Cortex of kidney (tissue), 1 donor: ENCODE measurements at places on chromosomes 7 and 10.

- no peak for DNase-seq
Observed at GRCh38 chr10:62079885-62080559, 178.5 kb downstream of the ARID5B start.

- no peak for DNase-seq
Observed at GRCh38 chr10:12592967-12593366, 243.6 kb downstream of the CAMK1D start.

DNA sequence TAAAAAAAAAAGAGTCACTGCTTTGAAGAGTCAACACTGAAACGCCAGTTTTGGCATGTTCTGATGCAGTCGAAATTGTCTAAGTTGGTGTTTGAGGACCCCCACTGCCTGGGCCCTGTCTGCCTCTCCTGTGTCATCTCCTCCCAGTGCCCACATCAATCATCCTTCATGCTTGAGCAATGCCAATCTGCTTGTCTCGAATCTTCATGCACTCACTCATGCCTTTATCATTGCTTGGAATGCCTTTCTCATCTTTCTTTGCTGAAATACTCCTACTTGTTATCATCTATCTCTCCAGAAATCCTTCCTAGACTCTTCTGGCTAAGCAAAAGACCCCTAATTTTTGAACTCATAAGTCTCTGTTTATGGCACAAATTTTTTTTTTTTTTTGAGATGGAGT lies 42.1 kb upstream of the PLPP4 start:
- DNase-seq = no peak

DNA sequence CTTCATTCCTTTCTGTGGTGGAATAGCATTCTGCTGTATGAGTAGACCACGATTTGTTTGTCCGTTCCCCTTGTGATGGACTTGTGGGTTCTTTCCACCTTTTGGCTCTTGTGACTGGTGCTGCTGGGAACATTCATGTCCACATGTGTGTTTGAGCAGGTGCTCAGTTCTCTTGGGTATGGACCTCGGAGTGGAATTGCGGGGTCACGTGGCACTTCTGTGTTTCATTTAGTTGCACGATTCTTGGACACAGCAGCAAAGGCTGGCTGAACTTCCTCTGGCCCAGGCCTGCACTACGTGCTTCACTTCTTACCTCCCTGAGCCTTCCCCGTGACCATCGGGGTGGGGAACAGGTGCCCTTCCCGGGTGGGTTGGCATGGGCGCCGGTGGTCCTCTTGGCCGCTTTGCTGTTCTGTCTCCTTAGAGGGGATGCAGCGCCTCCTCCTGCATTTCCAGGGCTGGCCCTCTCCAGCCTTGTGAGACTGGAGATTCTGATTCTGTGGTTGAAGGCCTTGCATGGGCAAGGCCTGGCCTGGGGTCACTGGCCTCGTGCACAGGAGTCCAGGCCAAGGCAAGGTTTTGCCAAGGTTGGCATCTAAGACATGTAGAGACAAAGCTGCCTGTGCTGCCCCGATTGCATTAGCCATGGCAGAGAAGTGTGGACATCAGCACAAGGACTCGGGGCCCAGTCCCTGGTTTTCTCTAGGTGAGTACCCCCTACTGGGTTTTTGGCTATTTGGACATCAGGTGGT lies 25.1 kb downstream of the DOCK1 start:
- no peak for DNase-seq

DNA sequence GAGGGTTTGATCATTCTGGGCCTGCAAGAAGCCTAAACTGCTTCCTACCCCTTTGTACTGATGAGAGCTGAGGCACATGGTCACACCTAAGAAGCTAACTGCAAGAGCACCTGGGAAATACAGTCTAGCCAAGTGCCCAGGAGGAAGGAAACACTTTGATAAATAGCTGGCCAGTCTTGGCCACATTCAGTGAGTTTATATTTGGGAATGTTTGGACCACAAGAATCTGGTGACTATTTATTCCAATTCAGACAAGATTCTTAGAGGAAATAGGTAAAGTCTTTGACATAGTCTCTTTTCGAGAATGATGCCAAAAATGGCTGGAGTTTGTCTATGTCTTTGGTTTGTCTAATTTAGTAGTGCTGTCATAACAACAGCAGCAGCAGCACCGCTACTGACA lies 213.6 kb downstream of the KIF20B start:
- no peak for DNase-seq

GRCh38 chr7:75771224-75771623 lies 787 bp downstream of the CCL26 start:
- no peak for DNase-seq

GRCh38 chr7:31284106-31284505 lies 56.4 kb downstream of the NEUROD6 start:
- no peak for DNase-seq

DNA sequence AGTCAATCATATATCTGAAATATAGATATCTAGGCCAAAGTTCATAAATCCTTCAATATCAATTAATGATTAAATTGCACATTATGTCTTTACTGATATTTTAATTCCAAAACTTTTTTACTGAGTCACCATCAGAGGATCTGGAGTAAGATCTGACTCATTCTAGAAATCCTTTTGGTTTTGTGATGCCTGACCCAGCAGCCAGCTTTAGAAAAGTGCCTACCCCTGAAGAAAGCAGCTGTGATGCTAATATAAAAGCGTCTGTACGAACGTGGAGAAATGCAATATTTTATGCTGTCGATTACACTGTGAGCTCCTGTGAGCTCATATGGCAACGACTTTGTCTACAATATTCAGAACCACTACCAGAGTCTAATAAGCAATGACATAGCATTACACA lies 142.5 kb upstream of the LRRTM3 start:
- no peak for DNase-seq

DNA sequence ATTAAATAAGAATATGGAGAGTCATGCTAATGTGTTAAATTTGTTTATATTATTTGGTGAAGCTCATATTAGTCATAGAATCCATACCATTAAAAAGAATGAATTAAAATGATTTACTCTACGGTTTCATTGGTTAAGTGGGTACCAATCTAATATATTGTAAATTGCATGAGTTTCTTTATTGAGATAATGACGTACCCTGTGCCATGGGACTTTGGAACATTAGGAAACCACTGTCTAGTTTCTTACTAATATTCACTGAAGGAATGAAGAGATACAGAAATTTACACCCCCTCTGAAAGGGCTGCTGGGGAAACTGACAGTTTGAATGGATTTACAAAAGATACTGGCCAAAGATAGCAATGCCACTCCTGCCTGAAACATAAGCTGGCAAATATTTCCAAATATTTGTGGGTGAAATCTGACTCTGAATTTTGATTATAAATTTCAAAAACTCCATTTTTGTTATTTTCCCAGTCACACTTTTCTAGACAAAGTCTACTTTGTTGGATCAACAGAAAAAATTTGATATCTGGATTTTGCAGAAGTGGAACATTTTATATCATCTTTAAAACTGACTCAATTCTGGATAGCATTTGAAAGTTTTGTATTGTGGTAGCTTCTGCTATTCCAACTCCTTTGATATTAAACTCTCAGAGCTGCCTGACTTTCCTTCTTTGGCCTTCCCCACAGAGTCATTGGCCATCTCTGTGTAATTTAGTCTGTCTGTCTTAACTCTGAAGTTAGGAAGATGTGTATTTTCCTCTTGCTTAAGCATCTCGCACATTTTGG lies 22.3 kb downstream of the MDFIC start:
- DNase-seq = no peak

DNA sequence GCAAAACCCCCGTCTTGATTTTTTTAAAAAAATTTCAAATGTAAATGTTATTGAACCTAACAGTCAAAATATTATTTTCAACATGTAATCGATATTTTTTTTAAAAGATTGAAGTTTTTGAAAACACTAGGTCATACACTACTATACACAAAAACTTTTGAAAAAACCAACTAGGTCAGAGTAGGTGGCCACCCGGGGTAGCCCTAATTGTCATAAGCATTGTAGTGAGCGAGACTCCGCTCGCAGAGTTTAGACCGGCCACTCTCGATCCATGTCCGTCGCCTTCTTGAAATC lies 417 bp downstream of the RFC2 start:
- no peak for DNase-seq

DNA sequence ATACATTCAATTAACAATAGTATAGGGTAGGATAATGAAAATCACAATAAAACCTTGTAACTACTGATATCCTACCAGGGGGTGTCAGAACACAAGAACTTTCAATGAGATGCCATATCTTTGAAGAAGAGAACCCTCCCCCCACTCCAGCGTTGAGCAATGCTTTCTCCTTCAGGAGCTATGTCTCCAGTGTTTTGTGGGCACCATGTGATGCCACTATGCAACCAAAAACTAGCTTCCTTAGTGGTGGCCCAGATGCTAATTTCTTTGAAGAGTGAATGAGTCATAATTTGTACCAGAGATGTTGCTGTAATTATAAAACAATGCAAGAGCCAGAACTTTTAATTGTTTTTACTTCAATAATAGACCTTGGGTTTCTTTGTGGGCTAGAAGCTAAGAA lies 76.0 kb upstream of the ADO start:
- no peak for DNase-seq

- DNase-seq = no peak
Observed at GRCh38 chr10:73174148-73174925, 6.4 kb downstream of the FAM149B1 start.

DNA sequence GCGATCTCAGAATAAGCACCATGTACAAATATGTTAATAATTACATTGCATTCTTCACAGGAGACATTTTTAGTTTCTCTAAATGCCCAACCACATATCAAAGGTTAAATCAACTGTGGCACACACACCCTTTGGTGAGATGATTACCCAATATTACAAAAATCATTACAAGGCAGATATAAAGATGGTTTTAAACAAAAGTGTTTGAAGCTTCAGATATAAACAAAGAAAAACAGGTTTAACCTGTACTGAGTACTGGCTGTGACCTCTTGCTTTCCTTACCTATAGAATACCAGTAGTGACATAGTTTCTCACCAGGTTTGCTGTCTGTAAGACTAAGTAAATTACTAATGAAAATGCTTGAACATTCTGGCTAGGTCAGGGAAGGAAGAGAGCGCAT lies 360.0 kb upstream of the IGFBP3 start:
- DNase-seq = no peak

DNA sequence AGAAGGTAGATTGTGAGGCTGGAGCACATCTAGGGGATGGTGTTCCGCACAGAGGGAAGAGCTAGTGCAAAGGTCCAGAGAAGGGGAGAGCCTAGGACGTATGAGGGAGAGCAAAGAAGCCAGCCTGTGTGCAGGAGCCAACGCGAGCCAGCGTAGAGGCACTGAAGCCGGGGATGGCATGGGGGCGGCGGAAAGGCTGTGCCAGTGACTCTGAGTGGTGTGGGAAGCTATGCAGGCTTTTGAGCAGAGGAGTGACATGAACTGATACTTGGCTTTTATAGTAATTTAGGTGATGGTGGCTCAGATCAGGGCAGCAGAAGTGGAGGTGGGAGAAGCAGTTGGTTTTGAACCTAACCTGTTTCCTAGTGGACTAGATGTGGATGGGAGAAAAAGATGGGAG lies 65.8 kb downstream of the ATXN7L1 start:
- DNase-seq = no peak

DNA sequence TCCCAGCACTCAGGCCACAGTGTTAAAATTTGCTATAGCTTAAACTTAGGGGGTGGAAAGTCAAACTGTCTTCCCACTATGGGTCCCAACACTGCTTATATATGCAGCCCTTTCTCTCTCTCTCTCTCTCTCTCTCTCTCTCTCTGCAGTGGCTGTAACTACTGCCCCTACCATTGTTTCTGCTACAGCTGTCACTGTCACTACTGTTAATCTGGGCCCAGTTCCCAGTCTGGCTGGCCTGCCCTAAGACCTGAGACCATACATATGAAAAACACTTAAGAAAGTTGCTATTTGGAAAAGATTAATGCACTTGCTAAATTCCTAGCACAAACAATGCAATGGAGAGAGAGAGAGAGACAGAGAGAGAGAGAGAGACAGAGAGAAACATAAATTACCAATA lies 78.6 kb downstream of the THSD7A start:
- DNase-seq = no peak

- no peak for DNase-seq
Observed at GRCh38 chr10:42475168-42476098, 162.9 kb downstream of the ZNF33B start.

- DNase-seq = no peak
Observed at GRCh38 chr7:36686499-36686898, 37.8 kb downstream of the AOAH start.

- no peak for DNase-seq
Observed at GRCh38 chr7:101099969-101100781, 14.9 kb downstream of the TRIM56 start.
